NCI-H187 treated with DMSO at 0.1 percent for 48 hours (cell line): ENCODE measurements at places on chromosomes 16 and 17.

GRCh38 chr17:63966646-63967264 is 6.0 kb downstream of the SCN4A start:
- DNase-seq = no peak

GRCh38 chr16:53971616-53972015 is 267.7 kb downstream of the FTO start:
- no peak for DNase-seq

DNA sequence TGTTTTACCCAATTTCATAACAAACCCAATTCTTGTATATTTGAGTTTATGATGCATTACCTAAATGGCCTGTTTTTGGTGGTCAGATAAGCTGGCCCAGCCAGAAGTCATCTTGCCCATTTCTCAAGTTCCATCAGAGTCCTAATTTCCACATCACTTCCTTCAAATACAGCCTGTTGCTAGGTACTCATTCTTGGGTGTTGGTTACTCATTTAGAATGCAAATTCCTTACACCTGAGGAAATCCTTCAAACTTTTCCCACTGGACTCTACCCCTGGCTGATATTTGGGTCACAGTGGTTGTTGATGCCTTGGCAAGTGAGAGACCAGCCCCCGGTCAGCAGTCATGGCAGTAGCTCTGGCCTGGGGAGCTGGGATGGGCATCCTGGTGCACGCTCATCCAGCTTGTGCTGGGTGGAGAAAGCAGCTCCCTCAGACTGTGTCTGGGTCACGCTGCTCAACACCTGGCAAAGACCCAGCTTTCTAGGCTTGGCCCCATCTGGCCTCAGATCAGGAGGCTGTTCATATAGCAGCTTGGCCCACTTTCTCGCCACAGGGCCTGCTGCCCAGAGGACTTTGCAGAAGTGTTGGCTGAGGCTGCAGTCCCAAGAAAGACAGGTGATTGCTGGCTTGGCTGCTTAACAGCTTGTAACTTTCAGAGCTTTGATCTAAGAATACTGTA is 25.8 kb downstream of the WSB1 start:
- DNase-seq = no peak

- no peak for DNase-seq
These were observed 823 bp upstream of the ZNF469 start for GRCh38 chr16:88381820-88382451.

DNA sequence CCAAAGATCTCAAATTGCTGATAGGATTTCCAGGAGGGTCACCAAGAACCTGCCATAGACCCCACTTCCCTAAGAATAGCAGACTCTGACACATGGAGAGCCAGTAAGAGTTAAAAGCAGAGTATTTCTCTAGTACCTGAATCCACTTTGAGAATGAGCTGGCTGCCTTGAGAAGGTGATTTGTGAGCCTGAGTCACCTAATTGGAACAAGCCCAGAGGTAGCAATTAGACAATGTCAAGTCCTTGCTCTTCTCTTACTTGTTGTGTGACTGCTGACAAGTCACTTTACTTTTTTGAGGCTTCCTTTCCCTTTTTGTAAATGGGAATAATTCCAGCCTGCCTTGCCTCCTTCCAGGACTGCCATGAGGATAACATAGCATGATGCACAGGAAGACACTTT is 76.1 kb upstream of the ASIC2 start:
- DNase-seq = no peak

DNA sequence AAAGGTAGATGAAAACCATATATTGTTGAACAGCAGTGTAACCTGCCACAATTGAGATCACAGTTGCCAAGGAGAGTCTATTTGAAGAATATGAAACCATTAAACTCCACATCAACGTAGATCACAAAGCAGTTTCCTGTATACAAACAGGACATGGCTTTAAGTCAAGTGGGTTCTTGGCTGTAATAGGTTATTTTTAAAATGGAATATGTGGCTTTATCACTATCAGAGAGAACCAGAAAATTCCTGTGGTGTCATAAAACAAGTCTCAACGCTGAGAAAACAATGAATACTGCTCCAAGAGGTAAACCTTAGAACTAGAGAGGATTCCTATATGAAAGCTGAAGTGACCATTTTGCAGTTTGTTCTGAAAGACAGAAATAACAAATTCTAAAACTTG is 999.7 kb downstream of the CDH11 start:
- no peak for DNase-seq
